HuH-7.5 (cell line): ENCODE measurements at places on chromosomes 3 and 15.

DNA sequence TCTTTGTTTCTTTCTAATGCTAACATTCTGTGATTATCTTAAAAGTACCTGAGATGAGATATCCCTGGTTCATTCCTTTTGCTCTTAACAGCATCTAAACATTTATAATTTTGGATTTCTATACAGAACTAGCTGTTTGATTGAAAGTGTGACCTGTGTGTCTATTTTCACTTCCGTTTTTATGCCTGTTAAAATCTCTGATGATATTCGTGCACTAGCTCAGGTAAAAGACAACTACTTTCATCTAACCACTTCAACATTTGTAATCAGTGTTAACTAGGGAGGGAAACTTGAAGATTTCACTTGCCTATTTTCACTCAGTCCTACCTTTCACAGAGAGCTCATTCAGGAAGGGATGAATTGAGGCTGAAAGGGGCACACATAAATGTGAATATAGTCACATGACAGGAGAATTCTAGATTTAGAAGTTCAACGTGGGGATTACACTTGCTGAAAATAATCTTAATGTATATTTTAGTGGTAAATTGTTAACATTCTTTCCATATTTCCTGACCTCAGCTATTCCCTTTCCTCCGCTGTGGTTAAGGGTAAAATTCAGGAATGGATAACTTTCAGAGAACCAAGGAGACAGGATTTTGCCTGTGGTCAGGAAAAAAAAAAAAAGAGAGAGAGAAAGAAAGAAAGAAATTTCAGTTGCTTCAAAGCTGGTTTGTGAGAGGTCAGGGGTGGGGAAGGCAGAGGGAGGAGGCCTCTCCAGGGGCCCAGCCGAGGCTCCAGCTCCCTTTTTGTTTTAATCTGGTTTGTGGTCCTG lies 159.8 kb upstream of the TSC22D2 start:
- DNase-seq: no peak

- DNase-seq: no peak
Measured at GRCh38 chr15:101391981-101392640, 97.1 kb upstream of the SNRPA1 start.

GRCh38 chr15:33742800-33743199 lies 225.5 kb upstream of the CHRM5 start:
- no peak for DNase-seq

GRCh38 chr15:63238796-63239195 lies 38.6 kb upstream of the APH1B start:
- no peak for DNase-seq

DNA sequence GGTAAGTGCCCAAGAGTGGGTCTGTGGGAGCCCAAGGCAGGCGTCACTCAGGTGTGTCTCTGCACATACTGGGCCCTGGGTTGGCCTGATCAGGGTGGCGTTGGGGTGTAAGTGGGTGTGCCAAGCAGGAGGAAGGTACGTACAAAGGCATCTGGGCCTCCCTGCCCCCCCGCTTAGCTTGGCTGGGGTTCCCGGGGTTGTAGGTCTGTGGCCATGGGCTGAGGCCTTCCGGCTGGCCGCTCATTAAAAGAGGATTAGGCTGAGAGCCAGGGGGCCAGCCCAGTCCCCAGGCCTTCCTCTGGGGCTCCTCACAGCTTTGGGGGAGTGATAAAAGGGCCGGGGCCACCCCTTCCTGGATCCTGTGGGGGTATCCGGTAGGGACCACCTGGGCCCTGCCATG lies 13.3 kb downstream of the SEMA3F start:
- no peak for DNase-seq

GRCh38 chr3:132641837-132642538 lies 17.6 kb downstream of the ACAD11 start:
- peak; percentile 18 for DNase-seq

DNA sequence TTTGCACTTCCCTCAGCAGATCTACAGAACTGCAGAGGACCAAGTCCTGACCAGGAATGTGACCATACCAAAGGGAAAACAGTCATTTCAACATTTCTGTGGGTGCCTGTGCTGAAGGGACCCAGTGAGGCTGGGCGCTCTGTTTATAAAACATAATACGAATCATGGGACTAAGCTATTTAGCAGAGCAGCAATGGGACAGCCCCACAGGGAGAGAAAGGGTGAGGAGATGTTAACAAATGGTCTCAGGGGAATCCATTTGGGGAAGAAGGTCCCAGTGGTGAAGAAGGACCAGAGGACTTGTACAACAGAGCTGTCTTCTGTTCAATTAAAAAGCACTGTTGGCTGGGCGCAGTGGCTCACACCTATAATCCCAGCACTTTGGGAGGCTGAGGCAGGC lies 1025.4 kb downstream of the FHIT start:
- DNase-seq: no peak

GRCh38 chr3:107824822-107825371 lies 265.9 kb downstream of the CD47 start:
- DNase-seq: no peak

DNA sequence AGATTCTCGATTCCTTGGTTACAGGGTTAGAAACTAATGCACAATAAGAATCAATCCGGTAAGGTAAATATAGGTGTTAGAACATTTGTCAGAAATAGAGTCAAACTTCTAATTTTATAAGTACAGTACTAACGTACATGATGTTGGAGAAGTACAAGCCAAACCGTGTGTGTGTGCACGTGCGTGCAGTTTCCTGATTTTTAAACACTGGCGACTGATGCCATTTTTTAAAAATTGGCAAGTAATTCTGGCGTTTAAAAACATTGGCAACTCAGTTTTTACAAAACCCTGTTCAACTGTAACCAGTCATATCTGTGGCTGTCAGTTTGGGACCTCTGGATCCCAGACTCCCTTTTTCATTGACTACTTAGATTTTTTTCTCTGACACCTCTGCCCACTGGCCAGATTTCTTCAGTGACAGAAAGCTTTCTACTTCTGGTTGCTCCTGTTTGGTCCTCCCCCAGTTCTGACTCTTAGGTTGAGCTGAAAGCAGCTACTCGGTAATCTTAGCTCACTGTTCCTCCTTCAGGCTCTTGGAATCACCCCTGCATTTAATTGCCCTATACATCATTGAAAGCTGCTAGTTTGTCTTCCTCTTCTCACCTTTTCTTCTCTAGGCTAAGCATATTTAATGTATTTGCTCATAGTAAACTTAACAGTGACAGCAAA lies 843 bp downstream of the ATG7 start:
- no peak for DNase-seq

DNA sequence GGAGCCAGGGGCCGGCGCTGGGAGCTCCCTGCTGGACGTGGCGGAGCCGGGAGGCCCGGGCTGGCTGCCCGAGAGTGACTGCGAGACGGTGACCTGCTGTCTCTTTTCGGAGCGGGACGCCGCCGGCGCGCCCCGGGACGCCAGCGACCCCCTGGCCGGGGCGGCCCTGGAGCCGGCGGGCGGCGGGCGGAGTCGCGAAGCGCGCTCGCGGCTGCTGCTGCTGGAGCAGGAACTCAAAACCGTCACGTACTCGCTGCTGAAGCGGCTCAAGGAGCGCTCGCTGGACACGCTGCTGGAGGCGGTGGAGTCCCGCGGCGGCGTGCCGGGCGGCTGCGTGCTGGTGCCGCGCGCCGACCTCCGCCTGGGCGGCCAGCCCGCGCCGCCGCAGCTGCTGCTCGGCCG lies 1.5 kb downstream of the SMAD6 start:
- peak; percentile 65 for DNase-seq

GRCh38 chr3:12590096-12590495 lies 33.2 kb downstream of the MKRN2 start:
- no peak for DNase-seq

DNA sequence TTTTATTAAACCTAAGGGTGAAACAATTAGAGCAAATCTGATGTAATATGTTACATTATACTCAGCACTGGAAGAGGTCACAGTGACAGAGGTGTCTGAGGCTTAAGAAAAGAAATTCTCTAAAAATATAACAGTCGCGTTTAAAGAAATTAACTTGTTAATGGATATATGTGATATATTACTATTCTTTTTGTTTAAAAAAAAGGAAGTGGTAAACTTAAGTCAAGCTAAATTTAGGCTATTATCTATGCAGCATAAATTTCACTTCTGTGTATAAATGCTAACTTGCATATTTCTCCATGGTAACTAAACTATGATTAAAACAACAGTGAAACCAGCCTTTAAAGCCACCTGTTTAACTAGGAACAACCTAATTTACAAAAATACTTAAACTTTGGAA lies 191.3 kb downstream of the FOXP1 start:
- DNase-seq: no peak

- no peak for DNase-seq
Measured at GRCh38 chr15:71444866-71445590, 329.8 kb downstream of the THSD4 start.

DNA sequence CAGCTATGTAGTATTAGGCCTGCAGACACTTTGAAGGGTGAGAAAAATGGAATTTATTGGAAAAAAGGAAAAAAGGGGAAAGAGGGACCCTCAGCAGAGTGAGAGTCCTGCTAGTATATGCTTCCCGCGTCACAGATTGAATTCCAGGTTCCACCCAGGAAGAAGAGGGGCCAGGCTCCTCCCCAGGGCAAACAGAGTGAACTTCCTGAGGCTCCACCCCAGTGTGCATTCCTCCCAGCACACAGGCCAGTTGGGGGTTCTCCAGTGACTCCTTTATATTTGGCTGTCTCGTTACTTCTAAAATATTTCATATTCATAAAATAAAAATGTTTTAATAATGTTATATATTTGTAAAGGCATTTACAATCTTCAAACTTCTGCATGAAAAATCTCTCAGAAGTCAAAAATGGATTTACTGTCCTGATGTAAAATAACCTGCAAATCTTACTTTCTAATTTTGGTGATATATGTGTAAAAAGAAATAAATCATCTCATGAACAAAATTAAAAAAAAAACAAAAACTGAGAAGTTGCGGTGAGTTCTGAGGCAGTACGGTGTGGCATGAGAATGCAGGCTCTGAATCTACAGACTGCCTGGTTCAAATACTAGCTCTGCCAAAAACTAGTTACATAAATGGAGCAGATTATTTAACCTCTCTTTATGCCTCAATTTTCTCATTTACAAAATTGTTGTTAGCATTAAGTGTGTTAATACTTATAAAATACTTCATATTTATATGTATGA lies 175.8 kb upstream of the P2RY1 start:
- DNase-seq: no peak

DNA sequence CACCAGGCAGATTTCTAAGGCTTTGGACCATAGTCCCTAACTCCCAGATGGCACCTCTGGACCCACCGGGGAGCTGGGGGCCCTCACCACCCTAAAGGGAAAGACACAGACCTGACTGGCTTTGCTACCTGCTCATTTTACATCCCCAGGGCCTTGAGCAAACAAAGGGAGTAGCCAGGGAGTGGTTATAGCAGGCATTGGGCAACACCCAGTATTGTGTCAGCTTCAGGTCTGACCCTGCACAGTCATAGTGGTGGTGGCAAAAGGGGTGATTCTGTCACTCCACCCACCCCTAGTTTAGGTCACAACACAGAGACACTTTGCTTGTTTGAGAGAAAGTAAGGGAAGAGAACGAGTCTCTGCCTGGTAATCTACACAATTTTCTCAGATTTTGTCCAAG lies 352.5 kb downstream of the DIPK2A start:
- DNase-seq: no peak

GRCh38 chr3:81891055-81891895 lies 129.8 kb upstream of the GBE1 start:
- no peak for DNase-seq

- DNase-seq: no peak
Measured at GRCh38 chr3:152380043-152380442, 111.3 kb downstream of the MBNL1 start.

- DNase-seq: no peak
Measured at GRCh38 chr3:125641891-125642290, 46.6 kb upstream of the OSBPL11 start.

- no peak for DNase-seq
Measured at GRCh38 chr3:196341137-196341536, 2.9 kb upstream of the TM4SF19 start.

DNA sequence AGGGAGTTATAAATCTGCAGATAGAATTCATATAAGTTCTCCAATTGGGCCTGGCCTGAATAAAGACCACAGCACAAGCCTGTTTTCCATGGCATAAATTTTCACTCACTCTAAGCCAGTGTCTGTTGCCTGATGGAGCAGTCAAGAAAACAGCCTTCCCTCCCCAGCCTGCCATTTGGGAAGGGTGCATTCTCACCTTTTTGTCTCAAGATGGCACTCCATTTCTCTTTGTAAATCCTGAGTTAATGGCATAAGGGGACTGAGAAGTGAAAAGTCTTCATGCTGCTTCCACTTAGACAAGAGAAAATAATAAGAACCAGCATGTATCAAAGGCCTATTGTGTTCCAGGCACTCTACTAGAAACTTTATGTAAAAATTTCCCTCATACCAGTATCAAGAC lies 115.6 kb upstream of the MANF start:
- no peak for DNase-seq

DNA sequence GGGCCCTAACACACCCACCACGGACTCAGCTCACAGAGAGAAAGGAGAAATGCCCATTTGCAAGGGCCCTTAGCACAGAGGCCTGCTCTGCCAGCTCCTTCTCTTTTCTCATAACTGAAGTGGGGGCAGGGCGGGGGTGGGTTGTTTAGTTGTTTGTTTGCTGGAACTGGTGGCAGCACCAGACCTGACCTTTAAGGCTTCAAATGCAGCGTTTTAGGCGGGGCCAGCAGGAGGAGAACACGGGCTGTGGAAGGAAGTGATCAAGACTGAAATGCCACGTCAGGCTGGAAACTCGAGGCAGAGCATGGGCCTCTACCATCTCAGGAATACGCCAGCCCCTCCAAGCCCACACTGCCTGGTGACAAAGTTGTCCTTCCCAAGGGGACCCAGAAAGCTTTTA lies 9.3 kb downstream of the CACNA2D2 start:
- DNase-seq: no peak

DNA sequence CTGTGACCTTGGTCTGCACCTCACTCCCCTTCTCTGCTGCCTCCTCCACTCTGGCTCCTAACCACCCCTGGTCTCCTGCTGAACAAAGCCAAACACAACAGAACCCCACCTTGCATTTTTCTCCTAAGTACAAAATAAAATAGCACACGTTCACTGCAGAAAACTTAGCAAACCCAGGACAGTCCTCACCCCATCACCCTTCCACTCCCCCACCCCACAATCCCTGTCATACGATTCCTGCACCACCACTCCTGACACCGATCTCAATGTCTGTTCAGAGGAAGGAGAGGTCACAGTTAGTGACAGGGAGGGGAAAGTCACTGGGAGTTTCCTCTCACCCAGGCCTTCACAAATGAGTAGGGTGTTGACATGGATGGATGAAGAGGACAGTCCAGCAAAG lies 4.2 kb downstream of the VPS33B start:
- DNase-seq: no peak

DNA sequence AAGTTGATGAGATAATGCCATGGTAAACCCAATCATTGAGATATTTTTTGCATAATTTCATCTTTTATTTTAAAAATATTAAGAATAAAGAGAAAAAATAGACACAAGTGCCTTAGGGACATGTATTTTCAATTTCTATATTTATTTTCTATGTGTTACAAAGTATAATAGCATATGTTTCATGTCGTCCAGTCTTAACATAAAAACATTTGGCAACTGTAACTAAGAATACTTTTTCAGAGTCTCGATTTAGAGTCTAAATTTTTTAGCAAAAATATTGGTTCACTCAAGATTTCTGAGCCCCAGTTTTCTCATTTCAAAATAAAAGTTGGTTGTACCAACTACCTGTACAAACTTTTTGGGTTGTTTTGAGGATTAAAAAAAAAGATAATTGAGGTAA lies 511.4 kb upstream of the ZNF385D start:
- no peak for DNase-seq
